ENCODE measurements at places on chromosomes 4 and X.

GRCh38 chrX:150062292-150063137 is 124.2 kb upstream of the EOLA2 start:
- DNase-seq = peak; percentile 56

- peak; percentile 10 for DNase-seq
Measured at GRCh38 chr4:82721819-82722423, 76.7 kb downstream of the SCD5 start.

DNA sequence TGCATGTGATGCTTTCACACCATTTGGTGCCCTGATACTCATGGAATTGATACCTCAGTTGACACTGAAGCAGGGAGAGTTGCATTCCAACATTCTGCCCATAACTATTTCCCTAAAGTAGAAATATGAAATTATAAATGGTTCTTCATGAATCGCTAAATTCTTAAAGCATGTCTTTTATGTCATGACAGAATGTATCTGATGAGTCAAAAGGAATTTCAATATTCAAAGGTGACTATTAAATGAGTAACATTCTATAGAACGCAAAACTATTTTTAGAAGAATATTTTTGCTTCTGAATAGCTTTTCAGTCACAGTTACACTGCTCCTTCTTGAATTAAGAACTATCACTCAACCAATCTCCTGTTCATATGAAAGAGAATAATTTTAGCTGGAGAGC is 152.8 kb downstream of the ADGRA3 start:
- DNase-seq = no peak

DNA sequence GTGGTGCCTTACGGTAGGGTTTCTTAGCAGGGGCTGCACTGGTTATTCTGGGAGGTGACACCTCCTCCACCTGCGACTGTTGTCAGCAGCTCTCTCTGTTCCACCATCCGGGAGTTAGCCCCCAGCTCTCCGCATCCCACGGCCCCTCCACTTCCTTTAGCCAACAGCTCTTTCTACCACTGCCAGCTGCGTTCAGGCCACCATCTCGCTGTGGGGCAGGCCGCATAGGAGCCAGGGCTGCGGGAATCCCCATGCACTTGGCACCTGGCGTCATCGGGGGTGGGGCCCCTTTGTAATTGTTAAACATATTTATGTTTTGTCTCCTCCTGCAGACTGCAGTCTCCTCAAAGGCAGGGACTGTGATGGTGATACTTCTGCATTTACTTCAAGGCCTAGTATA is 480.2 kb downstream of the SMARCA1 start:
- DNase-seq = no peak

DNA sequence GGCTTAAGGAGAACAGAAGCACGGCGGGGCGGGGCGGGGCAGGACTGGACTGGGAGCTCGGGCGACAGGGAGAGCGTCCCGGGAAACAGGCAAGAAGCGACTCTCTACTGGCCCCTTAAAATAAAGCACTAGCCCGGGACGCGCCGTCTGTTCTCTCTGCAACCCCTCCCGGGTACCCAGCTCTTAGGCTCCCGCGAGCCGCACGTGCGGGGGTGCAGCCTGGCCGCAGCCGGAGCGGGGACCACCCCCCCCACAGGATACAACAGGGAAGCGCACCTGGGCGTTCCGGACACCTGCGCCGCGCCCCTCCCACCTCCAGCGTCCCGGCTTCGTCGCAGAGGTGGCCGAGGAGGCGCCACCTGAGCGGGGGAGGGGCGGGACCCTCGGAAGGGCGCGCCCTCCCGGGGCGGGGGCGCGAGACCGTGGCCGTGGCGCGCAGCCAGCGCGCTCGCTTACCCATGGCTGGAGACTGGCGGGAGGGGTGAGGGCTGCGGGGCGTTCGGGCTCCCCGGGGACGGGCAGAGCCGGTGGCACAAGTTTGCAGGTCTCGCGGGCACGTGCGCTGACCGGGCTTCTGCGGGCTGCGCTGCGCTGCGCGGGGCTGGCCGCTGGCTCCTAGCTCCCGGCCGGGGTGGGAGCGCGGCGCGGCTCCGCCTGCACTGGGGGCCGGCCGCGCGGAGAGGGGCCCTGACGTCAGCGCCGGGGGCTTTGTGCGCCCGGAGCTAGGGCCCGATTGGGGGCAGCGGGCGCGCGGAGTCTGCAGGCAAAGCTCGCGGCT is 91.5 kb downstream of the GEMIN8 start:
- no peak for DNase-seq

GRCh38 chr4:184850431-184851199 is 24.8 kb upstream of the ACSL1 start:
- no peak for DNase-seq

DNA sequence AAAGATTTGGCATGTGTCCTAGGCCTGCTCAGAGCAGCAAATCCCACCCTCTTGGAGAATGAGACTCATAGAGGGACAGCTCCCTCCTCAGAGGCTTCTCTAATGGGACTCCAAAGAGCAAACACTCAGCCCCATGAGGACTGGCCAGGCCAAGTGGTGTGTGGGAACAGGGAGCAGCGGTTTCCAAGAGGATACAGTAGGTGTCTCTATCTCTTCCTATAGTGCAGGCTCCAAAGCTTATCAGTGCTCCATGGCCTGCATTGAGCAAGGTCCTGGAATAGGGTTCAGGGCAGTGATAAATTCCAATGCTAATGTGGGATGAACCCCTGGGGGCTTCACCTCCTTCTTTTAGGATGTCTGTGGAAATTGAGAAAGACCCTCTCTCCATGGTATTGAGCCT is 15.7 kb upstream of the MAGEA10 start:
- no peak for DNase-seq

GRCh38 chr4:56048702-56049431 is 100.1 kb downstream of the CEP135 start:
- DNase-seq = peak; percentile 45

- no peak for DNase-seq
Measured at GRCh38 chrX:137567682-137568232, 1.8 kb downstream of the ZIC3 start.

- no peak for DNase-seq
Measured at GRCh38 chr4:182548156-182548555, 305.0 kb downstream of the TENM3 start.
